Coronary artery (tissue), 2 donors: ENCODE measurements at places on chromosomes 16 and 17.

DNA sequence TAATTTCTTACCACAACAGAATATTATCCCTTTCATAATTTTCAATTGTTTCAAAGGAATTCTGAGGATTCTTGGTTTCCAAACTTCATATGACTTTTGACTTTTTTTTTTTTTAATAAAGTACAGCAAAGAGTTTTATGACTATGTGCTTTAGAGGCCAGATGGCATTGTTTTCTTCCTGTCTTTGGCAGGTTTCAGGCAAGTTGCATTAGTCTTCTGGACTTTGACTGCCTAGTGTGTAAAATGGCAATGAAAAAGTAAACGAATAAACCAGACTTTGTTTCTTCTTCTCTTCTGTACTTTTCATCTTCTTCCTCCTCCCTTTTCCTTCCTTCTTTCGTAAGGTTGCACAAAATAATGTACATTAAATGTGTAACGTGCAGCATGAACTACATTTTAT is 172.6 kb upstream of the RBFOX1 start:
- DNase-seq, result no peak

DNA sequence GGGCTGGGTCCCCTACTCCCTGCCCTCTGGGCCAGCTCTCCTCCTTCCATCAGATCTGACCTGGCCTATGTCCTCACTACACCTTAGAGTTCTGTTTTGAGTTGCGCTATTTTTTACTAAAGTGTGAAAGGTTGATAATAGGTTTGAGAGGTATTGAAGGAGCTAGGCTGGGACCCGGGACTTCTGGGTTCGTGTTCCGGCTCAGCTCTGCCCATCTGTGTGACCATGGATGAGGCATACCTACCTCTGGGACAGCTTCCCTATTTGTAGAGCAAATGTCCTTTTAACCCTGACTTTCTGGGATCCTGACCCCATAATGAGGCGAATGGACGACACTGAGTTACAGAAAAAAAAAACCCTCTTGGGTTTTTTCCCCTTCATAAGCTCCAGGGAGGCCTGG is 36.0 kb downstream of the IL21R start:
- peak; percentile 9 for DNase-seq

DNA sequence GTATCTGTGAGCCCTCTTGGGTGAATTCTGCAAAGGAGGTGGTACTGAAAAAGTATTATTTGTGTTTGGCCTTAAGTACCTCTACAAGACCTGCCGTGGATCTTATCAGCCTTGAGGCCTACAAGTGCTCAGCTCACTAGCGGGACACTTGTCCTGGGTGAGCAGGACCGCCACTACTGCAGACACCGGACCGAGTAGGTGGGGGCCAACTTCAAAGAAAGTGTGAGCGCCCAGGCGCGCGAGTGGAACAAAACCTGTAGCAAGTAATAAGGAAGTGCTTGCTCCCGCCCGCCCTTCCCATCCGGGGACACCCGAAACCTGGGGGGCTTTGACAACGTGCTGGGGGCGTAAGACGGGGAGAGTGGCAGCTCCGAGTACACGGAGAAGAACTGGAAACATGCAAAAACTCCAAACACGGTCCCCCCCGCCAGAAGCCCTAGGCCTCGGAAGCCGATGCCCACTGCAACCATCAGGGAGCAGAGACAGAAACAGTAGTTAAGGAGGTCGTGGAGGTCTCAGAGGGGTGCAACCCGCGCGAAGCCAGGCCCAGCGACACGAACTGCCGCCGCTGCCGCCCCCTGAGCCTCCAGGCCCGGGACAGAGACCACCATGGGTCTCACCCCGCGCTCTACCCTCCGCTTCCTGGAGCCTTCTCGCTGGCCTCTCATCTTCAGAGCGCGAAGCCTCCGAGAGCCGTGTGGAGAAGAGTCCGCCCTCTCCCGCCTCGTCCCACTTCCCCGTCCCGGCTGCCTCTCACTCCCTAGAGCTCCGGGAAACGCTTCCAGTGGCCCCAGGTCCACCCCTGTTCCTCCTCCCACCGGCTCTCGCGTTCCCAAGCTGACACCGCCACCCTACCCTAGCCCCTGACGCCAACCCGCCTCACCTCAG is 537 bp downstream of the CNOT1 start:
- peak; percentile 80 for DNase-seq

GRCh38 chr16:22757202-22757601 is 56.8 kb upstream of the HS3ST2 start:
- DNase-seq, result no peak

GRCh38 chr17:26818736-26819135 is 475.2 kb upstream of the WSB1 start:
- DNase-seq, result no peak

- DNase-seq, result no peak
These were observed 277.1 kb downstream of the KCNJ2 start for GRCh38 chr17:70446446-70446845.

GRCh38 chr16:54873071-54873470 is 57.6 kb upstream of the IRX5 start:
- DNase-seq, result no peak

- DNase-seq, result no peak
These were observed 5.6 kb downstream of the PNPO start for GRCh38 chr17:47946929-47947397.
